ENCODE measurements at places on chromosomes 16 and 17. TPM values are rescaled to one million over a fixed set of nuclear protein-coding genes. Genes with fewer than 3 reads are reported as not detected.
A peak's percentile ranks its signal among the peaks of the same experiment; 100 is the strongest.

DNA sequence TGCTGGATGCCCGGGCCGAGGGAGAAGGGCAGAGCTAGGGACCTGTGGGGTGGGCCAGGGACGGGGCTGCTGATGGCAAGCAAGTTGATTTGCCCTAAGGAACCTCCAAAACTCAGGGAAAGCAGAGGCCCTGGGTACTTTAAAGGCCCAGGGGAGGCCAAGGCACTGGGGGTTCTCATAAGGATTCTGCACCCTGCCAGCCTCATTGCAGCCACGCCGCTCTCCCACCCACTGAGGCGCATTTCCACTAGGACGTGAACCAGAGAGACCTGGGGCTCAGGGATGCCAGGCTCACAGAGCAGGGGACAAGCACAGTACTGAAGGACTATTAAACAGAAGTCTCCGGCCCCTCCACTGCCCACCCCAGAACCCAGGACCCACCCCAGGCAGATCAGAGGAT is 39.4 kb upstream of the RBFOX3 start:
- H3K27me3 ChIP-seq: no peaks in the 10 kb centered on the region
- DNase-seq: no peak
- H3K36me3 ChIP-seq: no peaks in the 10 kb centered on the region

DNA sequence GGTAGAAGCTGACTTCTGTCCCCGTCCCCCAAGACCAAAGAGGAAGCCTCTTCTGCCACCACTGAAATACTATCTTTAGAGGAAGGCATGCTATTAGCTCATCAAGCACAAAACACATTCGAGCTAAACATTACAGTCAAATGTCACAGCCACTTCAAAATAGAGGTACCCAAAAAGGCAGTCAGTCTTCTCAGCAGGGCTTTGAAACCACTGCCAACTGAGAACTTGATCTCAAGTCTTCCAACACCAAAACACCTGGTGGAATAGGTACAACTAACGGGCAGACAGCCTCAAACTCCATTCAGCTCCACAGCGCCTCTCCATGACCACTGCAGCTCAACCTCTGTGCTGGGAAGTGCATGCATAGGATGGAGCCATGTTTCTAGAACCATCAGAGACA is 36.0 kb downstream of the ZFHX3 start:
- peaks cover 34% of the 10 kb centered on the region for H3K4me1 ChIP-seq
- H3K27me3 ChIP-seq: no peaks in the 10 kb centered on the region
- no peak for DNase-seq
- H3K27ac ChIP-seq: no peak overlapping the region
- no peak overlapping the region for H3K4me3 ChIP-seq

GRCh38 chr17:6177941-6178694 is 107.9 kb downstream of the WSCD1 start:
- H3K27ac ChIP-seq: no peak overlapping the region
- no peaks in the 10 kb centered on the region for H3K27me3 ChIP-seq
- H3K4me1 ChIP-seq: no peaks in the 10 kb centered on the region
- no peaks in the 10 kb centered on the region for H3K36me3 ChIP-seq
- no peak for DNase-seq
- H3K4me3 ChIP-seq: no peak overlapping the region

DNA sequence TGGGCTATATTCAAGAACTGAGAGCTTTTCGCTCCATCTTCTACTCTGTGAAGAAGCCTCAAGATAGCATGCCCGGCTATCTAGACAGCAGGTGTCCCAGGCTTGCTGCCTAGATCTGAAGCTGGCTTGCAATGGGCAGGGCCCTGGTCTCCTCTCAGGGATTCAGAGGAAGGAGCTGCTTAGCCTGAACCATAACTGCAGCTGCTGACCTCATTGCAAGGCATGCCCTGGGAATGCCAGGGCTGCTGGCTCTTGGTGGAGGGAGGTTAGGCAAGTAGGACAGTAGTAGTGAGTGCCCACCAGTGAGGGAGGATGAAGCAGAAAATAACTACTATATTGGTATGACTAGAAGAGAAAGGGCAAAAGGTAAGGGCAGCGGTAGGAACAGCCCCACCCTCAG is 21.3 kb upstream of the SLC35B1 start:
- no peaks in the 10 kb centered on the region for H3K27me3 ChIP-seq
- DNase-seq: no peak
- no peaks in the 10 kb centered on the region for H3K36me3 ChIP-seq
- H3K27ac ChIP-seq: no peak overlapping the region

DNA sequence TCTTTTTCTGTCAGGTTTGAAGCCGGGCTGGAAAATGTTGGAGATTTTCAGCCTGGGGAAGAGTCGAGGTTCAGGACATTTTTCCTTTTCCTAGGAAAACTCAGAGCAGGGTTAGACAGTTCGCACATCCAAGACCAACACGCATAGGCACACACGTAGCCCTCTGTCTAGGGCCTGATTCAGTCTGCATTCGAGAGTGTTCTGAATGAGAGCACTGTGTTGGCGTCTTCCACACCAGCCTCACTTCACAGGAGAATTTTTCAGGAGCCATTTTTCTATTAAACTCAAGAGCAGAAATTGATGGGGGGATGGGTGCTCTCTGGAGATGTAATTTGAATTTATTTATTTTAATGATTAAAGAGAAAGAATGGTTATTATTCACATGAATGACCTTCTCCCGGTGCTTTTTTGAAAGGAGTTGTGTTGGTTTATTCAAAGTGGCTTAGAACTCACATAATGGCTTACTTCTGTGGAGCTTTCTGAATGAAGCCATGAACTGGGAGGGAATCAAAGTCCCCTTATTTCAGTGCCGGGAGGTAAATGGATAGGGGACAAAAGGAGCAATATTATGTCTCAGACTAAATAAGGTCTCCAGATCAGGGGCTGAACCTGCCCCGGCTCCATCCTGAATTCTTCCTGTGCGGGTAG is 194.3 kb downstream of the CCDC182 start:
- H3K36me3 ChIP-seq: no peaks in the 10 kb centered on the region
- peaks cover 9% of the 10 kb centered on the region for H3K4me1 ChIP-seq
- DNase-seq: no peak

DNA sequence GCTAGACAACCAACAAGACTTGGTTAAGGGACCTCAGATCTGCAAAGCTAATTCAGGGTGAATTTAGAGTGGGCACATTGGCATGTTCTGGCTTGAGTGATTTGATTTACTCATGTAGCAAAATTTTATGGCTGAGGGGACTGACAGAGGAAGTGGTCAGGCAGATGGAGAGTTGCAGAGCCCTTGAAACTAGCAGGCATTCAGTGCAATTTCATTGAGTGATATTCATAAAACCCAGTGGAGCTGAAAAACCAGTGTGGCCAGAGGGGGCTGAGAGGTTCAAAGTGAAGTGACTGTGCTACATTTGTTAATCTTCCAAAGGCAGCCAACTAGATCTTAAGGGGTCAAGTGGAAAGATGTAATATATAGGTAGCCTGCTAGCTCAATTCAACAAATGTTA is 2.2 kb upstream of the TMEM94 start:
- no peak overlapping the region for H3K27ac ChIP-seq
- no peaks in the 10 kb centered on the region for H3K27me3 ChIP-seq
- H3K4me3 ChIP-seq: no peak overlapping the region
- H3K36me3 ChIP-seq: no peaks in the 10 kb centered on the region
- no peak for DNase-seq

DNA sequence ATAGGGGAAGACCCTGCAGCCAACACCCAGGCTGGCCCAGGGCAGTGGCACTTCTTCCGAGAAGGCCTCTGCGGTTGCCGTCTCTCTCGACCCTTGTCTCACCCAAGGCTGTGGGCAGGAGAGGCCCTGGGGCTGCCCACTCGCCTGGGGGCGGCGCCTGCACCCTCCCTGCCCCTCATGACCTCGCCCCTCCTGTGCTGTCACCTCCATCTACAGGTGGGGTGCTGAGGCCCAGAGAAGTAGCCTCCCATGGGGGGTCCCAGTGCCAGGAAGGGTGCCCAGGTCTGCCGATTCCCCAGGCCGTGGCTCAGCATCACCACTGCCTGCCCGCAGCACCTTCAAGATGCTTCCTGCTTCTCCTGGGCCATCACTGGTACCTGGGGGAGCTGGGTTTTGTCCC is 992 bp downstream of the NLRC3 start:
- H3K36me3 ChIP-seq: no peaks in the 10 kb centered on the region
- H3K27me3 ChIP-seq: no peaks in the 10 kb centered on the region
- H3K27ac ChIP-seq: no peak overlapping the region
- peak; percentile 62 for DNase-seq
- no peak overlapping the region for H3K4me3 ChIP-seq
- H3K4me1 ChIP-seq: peaks cover 32% of the 10 kb centered on the region

The TSNAXIP1 gene
- 3.5 TPM for total RNA-seq

The CD300A gene
- 19.9 TPM for total RNA-seq

Measured in upper lobe of left lung (tissue), 6 donors.